Right ventricle myocardium superior (tissue), 1 donor: ENCODE measurements at places on chromosomes 1 and 21. TPM values are rescaled to one million over a fixed set of nuclear protein-coding genes. Genes with fewer than 3 reads are reported as not detected.

The PROX1 gene
- total RNA-seq: 85.2 TPM

The TGFB2 gene
- total RNA-seq: 1.5 TPM

The HIVEP3 gene
- total RNA-seq: 6.4 TPM

The SNAPIN gene
- total RNA-seq: 57.2 TPM

The FMO4 gene
- total RNA-seq: 3.8 TPM

The ADORA3 gene
- 3.3 TPM for total RNA-seq

The OPTC gene
- total RNA-seq: not detected
